ENCODE measurements at places on chromosomes 13 and 19.

- peak; percentile 15 for DNase-seq
Observed at GRCh38 chr13:112725346-112726015, 35.6 kb downstream of the ATP11A start.

GRCh38 chr19:50838239-50838638, 4.9 kb upstream of the KLK15 start:
- DNase-seq: no peak

DNA sequence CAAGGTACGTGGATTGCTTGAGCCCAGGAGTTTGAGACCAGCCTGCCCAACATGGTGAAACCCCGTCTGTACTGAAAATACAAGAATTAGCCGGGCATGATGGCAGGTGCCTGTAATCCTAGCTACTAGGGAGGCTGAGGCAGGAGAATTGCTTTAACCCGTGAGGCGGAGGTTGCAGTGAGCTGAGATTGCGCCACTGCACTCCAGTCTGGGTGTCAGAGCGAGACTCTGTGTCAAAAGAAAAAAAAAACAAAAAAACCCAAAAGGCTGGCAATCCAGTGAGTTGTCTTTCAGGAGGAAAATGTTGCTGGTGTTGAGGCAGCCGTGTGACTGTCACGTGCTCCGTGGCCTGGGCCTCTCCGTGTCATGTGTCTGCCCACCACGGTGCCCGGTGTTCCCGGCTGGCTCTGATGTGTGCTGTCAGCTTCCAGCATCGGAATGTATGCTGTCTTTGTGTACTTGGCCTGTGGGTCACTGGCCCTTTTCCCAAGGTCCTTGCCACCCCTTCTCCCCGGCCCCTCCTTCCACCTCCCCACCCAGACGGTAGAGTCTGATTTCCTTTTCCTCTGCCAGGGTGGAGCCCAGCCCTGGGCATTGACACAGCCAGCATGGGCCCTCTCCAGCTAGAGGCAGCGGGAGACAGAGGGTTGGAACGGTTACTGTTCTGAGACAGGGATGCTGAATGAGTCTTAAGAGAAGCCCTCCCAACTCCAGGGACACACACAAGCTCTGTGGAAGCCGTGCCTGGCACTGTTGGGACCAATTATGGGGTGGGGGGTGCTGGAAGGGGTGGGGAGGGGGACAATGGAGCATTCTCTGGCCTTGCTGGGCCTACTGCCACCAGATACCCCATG, 7.2 kb upstream of the TUBB4A start:
- DNase-seq: peak; percentile 51

DNA sequence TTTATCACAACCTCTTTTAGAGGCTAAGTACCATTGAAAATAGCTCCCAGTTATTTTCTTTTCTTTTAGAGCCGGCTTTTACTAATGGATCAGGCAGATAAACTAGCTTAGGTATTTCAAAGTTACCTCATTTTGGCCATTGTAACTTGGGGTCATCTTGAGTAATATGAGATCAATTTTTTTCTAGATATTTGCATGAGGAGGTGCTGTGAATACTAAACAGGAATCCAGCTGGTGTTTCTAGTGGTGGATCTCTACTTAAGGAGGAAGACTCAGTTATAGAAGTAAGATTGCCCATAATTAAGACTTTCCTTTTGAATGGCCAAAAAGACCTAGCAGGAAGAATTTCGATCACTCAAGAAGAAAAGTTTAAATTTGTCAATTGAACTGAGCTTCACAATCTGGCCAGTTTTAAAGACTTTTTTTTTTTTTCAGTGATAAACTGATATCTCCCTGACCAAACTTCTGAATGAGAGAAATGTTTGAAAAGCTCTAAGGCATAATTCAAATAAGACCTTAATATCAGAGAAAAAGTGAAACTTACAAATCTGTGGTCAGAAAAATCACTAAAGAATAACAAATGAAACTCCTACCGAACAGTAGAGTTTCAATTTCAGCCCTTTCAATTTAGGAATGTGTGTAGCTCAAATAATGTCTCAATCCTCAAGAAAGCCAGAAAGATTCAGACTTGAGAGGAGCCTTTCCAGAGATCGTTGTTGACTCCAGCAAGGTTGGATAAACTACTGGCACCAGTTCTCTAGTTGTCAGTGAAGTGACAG, 11.6 kb upstream of the NAA16 start:
- DNase-seq: no peak

GRCh38 chr19:1172353-1173158, 1.5 kb downstream of the SBNO2 start:
- no peak for DNase-seq
